Activated naive CD8-positive, alpha-beta T cell treated with anti-CD3 and anti-CD28 coated beads for 36 hours (primary cell): ENCODE measurements at places on chromosomes 7 and 10. TPM values are rescaled to one million over a fixed set of nuclear protein-coding genes. Genes with fewer than 3 reads are reported as not detected.

The C7orf57 gene
- 1.0 TPM for total RNA-seq

The OR2A1 gene
- total RNA-seq, result not detected

The NUP42 gene
- total RNA-seq, result 48.2 TPM

GRCh38 chr10:34814223-34814912, 728 bp downstream of the PARD3 start:
- no peaks in the 10 kb centered on the region for H3K36me3 ChIP-seq
- no peak overlapping the region for H3K27ac ChIP-seq
- peak overlapping the region; percentile 50 for H3K4me3 ChIP-seq
- no peak for DNase-seq
- peaks cover 58% of the 10 kb centered on the region for H3K27me3 ChIP-seq

GRCh38 chr7:79502151-79502550, 48.7 kb upstream of the MAGI2 start:
- H3K27ac ChIP-seq, result no peak overlapping the region
- no peaks in the 10 kb centered on the region for H3K4me1 ChIP-seq
- H3K36me3 ChIP-seq, result no peaks in the 10 kb centered on the region

DNA sequence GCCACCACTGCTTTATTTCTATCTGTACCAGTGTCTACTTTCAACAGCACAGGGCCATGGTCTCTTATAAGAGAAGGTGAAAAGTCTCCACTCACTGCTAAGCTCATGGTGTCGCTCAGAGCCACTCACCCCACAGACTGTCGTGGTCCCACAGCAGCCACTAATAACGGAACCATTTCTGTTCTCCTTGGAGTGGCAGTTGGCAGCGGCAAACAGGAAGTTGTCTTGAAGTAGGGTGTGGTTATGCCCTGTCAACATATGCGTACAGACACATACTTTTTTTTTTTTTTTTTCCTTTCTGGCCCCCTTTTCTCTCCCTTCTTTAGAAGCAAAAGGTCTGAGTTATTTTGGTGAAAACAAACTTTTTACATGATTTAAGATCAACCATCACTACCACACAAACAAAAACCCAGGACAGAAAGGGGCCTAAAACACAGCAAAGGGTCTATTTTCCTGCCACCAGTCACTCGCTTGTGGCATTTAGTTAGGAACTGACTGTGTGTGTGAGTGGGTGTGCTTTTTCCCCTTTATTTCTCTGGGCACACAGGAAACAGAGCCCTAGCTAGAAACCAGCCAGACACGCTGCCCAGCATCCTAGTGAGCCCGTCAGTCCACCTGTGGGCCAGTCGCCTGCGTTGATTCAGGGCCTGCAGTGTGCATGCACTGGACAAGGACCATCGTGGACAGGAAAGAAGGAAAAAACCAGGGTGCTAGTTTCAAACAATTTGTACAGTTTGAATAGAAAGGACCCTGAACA, 96.7 kb upstream of the EFCAB10 start:
- peak overlapping the region; percentile 71 for H3K4me3 ChIP-seq
- H3K36me3 ChIP-seq, result peaks cover 6% of the 10 kb centered on the region
- no peaks in the 10 kb centered on the region for H3K27me3 ChIP-seq
- H3K27ac ChIP-seq, result peak overlapping the region; percentile 84
- DNase-seq, result peak; percentile 53

- DNase-seq, result no peak
- no peak overlapping the region for H3K27ac ChIP-seq
- H3K4me1 ChIP-seq, result no peaks in the 10 kb centered on the region
- no peak overlapping the region for H3K4me3 ChIP-seq
Observed at GRCh38 chr7:1366801-1367405, 92.4 kb downstream of the MICALL2 start.

- H3K36me3 ChIP-seq, result no peaks in the 10 kb centered on the region
- no peak overlapping the region for H3K27ac ChIP-seq
- H3K27me3 ChIP-seq, result peaks cover 21% of the 10 kb centered on the region
- H3K4me1 ChIP-seq, result no peaks in the 10 kb centered on the region
- DNase-seq, result no peak
Observed at GRCh38 chr10:10687751-10688150, 329.9 kb upstream of the CELF2 start.

GRCh38 chr7:10939237-10939910, 34.3 kb upstream of the PHF14 start:
- H3K4me1 ChIP-seq, result peaks cover 20% of the 10 kb centered on the region
- H3K4me3 ChIP-seq, result no peak overlapping the region
- no peaks in the 10 kb centered on the region for H3K27me3 ChIP-seq
- H3K36me3 ChIP-seq, result peaks cover 17% of the 10 kb centered on the region

DNA sequence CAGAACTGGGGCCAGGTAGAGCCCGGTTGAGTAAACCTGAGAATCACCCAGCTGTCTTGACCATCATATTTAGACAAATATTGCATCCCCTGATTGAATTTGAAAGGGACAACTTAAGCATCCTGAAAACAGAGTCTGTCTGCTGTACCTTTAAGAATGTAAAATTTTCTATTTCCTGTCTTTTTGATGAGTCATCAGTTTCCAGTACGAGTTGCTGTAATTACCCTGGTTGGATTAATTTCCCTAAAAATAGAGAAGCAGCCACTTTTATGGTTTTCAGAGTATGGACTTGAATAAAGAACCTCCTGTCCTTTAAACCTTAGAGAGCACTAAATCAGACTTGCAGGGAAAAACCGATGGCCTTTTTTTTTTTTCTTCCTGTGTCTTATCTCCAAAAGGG, 164.6 kb upstream of the SH2B2 start:
- H3K4me3 ChIP-seq, result no peak overlapping the region
- DNase-seq, result no peak

GRCh38 chr10:109089779-109090178, 833.5 kb downstream of the XPNPEP1 start:
- no peak overlapping the region for H3K4me3 ChIP-seq
- no peak for DNase-seq
- H3K36me3 ChIP-seq, result no peaks in the 10 kb centered on the region
- H3K4me1 ChIP-seq, result no peaks in the 10 kb centered on the region
- H3K27me3 ChIP-seq, result no peaks in the 10 kb centered on the region
- no peak overlapping the region for H3K27ac ChIP-seq

DNA sequence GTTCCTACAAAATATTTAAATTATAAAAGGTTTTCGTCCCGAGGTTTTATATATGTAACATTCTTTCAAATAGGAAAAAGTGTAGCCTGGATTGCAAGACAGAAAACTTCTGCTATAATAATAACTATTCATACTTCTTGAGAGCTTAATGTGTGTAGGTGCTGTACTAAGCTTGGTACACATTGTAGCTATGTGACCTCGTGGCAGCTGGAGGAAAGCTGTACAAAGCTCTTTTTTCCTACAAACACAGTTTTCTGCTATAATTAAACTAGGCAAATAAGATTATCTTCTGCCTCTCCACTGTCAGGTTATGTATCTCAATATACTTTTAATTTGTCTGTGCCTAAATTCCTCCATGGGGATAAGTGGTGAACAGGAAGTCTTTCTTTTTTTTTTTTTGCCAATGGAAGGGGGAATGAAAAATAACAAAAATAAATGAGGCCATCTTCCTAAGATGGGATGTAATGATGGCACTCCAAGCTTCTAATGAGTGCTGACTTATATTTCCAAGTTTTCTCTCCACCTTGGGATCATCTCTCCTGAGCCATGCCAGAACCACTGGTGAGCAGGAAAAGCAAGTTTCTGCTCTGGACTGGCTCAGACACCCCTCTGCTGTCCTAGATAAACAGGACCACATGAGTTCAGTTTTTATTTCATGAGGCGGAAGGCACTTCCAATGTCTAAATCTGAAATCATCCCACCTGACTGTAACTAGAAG, 9.9 kb downstream of the SGMS1 start:
- no peak for DNase-seq
- H3K27me3 ChIP-seq, result no peaks in the 10 kb centered on the region
- no peak overlapping the region for H3K27ac ChIP-seq
- H3K4me3 ChIP-seq, result no peak overlapping the region

GRCh38 chr7:68020102-68020501, 1023.5 kb downstream of the TYW1 start:
- no peak overlapping the region for H3K4me3 ChIP-seq
- H3K4me1 ChIP-seq, result no peaks in the 10 kb centered on the region
- H3K27ac ChIP-seq, result no peak overlapping the region
- DNase-seq, result no peak
- no peaks in the 10 kb centered on the region for H3K27me3 ChIP-seq

DNA sequence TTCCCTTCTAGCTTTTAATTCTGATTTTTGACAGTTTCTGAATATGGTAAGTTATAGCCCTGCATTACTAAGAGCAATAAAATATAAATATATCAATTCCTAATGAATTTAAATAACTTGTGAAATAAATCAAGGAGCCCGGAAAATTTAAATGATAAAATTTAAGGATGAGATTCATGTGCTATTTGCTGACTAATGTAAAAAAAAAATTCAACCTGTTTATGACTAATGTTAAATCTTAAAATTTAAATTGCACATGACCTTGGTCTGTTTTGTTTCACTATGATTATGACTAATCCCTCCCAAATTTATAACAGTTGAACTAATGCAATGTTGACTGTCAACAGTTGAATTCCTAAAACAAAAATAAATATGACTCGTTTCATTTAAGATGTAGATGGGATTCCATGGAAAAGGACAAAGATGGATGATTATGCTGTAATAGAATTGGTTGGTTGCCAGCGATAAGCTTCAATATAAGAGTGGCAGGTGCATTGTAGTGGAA, 419.9 kb downstream of the NRG3 start:
- peaks cover 2% of the 10 kb centered on the region for H3K36me3 ChIP-seq
- no peak overlapping the region for H3K4me3 ChIP-seq
- no peak for DNase-seq
- peaks cover 3% of the 10 kb centered on the region for H3K27me3 ChIP-seq

GRCh38 chr10:59362959-59363381, 621 bp upstream of the FAM13C start:
- H3K4me3 ChIP-seq, result peak overlapping the region; percentile 10
- H3K36me3 ChIP-seq, result no peaks in the 10 kb centered on the region
- H3K27ac ChIP-seq, result no peak overlapping the region
- DNase-seq, result no peak

DNA sequence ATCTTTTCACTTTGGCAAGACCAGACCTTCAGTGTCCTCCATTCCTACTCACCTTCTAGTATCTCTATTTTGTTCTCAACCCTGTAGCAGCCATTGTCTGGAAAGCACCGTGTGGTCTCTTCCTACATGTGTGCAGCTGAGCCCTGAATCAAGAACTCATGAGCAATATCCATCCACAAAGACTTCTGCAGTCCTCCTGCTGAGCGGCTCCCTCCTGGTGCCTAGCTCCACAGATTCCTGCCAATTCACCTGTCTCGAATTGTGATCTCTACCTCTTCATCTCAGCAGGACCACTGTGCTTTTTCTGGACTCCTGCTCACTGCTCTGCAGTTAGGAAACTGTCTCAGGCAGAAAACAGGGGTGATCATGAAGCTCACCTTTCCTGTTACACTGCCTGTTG, 118.8 kb downstream of the RELN start:
- no peak overlapping the region for H3K4me3 ChIP-seq
- no peaks in the 10 kb centered on the region for H3K36me3 ChIP-seq
- no peaks in the 10 kb centered on the region for H3K27me3 ChIP-seq
- no peaks in the 10 kb centered on the region for H3K4me1 ChIP-seq

DNA sequence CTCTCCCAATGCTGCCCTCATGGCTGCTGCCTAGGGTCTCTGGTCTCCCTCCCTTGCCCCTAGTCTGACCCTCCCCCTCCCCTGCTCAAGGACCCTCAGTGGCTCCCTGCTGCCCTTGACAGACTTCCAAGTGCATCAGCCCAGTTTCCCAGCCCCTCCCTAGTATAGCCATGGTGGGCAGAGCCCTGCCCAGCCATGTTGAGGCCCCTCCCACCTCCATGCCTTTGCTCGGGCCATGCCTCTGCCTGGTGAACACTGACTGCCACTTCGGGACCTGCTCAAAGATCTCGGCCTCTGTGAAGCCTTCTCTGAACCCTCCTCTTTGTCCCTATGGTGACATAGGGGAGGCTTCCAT, 73.2 kb downstream of the MYL10 start:
- H3K4me3 ChIP-seq, result no peak overlapping the region
- no peaks in the 10 kb centered on the region for H3K4me1 ChIP-seq
- H3K27me3 ChIP-seq, result no peaks in the 10 kb centered on the region

DNA sequence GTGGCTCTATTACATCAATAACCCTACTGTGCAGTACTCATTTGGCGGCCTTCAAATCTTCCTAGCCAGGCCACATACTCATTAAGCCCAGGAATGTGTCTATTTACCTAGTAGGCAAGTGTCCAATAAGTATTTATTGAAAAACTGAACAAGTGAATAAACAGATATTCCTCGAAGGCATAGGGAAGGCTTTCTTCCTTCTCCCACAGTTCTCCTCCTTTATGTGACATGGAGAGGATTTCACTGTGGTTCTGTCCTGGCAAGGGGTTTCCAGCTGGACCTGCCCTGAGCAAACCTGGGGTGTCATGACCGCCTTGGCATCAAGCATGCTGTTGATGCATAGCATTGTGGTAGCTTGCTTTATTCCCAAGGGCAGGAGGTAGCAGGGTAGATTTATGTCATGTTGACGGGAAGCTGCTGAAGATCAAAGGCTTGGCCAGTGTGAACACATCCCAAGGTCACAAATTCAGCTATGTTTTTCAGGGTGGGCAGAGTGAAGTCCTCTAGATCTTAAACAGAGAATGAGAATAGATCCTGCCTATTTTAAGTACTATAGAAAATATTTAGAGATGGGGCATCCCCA, 195.1 kb downstream of the INHBA start:
- no peaks in the 10 kb centered on the region for H3K4me1 ChIP-seq
- no peak overlapping the region for H3K27ac ChIP-seq
- H3K36me3 ChIP-seq, result no peaks in the 10 kb centered on the region
- H3K27me3 ChIP-seq, result no peaks in the 10 kb centered on the region
- DNase-seq, result no peak
- H3K4me3 ChIP-seq, result no peak overlapping the region

GRCh38 chr10:45179691-45180090, 135.7 kb downstream of the OR13A1 start:
- no peaks in the 10 kb centered on the region for H3K4me1 ChIP-seq
- no peak overlapping the region for H3K27ac ChIP-seq
- H3K36me3 ChIP-seq, result no peaks in the 10 kb centered on the region
- no peak for DNase-seq
- peaks cover 3% of the 10 kb centered on the region for H3K27me3 ChIP-seq

DNA sequence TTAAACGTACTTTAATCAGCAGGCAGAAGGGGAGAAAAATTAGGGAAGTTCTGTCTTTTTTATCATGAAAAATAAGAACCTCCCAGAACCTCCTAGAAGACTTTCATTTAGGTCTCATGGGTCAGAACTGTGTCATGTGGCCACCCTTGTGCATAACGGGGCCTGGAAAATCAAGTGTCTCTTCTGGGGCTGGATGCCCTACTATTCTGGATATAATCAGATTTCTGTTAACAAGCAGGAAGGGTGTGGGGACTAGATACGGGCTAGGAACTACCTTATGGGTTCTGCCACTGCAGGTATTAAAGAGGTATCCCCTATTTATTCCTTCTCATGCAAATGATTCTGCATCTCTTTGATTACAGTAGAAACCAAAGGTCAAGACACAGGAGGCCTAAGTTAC, 14.1 kb downstream of the LANCL2 start:
- H3K36me3 ChIP-seq, result peaks cover 11% of the 10 kb centered on the region
- H3K4me1 ChIP-seq, result peaks cover 11% of the 10 kb centered on the region
- H3K27me3 ChIP-seq, result no peaks in the 10 kb centered on the region
- no peak for DNase-seq
- H3K27ac ChIP-seq, result no peak overlapping the region
- no peak overlapping the region for H3K4me3 ChIP-seq

- no peak for DNase-seq
- H3K36me3 ChIP-seq, result no peaks in the 10 kb centered on the region
- peaks cover 61% of the 10 kb centered on the region for H3K27me3 ChIP-seq
- no peak overlapping the region for H3K27ac ChIP-seq
- H3K4me1 ChIP-seq, result peaks cover 11% of the 10 kb centered on the region
Observed at GRCh38 chr10:11822026-11822756, 965 bp upstream of the PROSER2 start.
